ENCODE measurements at places on chromosomes 2 and 18.

- DNase-seq: no peak
Measured at GRCh38 chr2:233418761-233419546, 64.7 kb downstream of the DGKD start.

- DNase-seq: no peak
Measured at GRCh38 chr2:206108713-206109112, 22.7 kb upstream of the INO80D start.

- DNase-seq: no peak
Measured at GRCh38 chr2:150911766-150912280, 349.8 kb downstream of the RBM43 start.

- no peak for DNase-seq
Measured at GRCh38 chr18:25503567-25504081, 151.7 kb upstream of the ZNF521 start.

GRCh38 chr2:45024600-45025291 lies 15.5 kb upstream of the SIX2 start:
- no peak for DNase-seq

GRCh38 chr2:69306393-69306821 lies 80.6 kb downstream of the GFPT1 start:
- no peak for DNase-seq

- DNase-seq: no peak
Measured at GRCh38 chr2:174780856-174781255, 16.6 kb upstream of the CHRNA1 start.

DNA sequence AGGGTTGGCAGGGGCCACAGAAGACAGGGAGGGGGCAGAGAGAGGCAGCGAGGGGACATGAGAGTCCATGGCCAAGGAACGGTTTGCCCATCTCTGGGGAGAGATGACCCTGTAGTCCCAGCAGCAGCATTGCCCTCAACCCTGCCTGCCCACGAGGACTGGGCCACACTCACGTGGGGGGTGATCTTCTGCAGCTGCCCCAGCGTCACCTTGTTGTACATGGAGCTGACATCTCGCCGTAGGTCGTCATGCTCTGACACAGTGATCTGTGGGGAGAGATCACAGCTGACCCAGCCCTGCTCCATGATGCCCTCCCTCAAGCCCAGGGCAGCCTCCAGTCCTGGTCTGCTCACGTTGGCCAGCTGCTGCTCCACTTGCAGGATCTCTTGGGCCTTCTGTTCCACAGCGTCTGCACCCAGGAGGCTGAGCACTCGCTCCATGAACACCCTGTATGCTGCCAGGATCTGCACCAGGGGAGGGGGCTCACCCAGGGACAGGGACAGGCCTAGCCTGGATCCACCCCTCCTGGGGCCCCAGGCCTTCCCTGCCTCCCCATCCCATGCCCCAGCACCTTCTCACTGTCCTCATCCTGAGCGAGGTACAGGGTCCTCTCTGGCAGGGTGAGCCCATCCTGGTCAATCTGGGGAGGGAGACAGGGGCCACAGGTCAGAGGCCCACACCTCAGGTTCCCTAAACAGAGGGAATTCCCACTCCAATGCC lies 2.8 kb downstream of the ECEL1 start:
- no peak for DNase-seq

GRCh38 chr18:56319953-56320352 lies 318.4 kb downstream of the TXNL1 start:
- no peak for DNase-seq

GRCh38 chr2:84924173-84925106 lies 19.0 kb downstream of the TMSB10 start:
- no peak for DNase-seq

All from stimulated activated CD8-positive, alpha-beta memory T cell treated with anti-CD3 and anti-CD28 coated beads, Interleukin-7, amount 100 ng/mL, for 1 hour (primary cell).